ENCODE measurements at places on chromosomes 12 and 14.

- DNase-seq: no peak
These were observed 6.4 kb downstream of the SLC15A4 start for GRCh38 chr12:128817111-128818015.

DNA sequence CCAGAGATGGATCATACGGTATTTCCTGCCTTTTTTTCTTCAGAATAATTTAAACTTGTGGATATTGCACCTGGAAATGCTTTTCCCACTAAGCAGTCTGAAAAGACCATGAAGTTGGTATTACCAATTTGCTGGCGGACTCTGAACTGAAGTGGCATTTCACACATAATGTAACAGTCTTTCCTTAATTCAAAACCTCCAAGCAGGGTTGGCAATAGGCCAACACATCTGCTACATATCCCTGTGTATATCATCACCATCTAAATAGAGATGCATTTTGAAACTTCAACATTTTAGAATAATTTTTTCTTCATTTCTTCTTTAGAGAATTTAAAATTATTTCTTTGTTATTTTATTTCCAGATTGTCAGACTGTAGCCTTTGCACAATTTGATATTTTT is 100.5 kb downstream of the TSPAN8 start:
- DNase-seq: no peak

DNA sequence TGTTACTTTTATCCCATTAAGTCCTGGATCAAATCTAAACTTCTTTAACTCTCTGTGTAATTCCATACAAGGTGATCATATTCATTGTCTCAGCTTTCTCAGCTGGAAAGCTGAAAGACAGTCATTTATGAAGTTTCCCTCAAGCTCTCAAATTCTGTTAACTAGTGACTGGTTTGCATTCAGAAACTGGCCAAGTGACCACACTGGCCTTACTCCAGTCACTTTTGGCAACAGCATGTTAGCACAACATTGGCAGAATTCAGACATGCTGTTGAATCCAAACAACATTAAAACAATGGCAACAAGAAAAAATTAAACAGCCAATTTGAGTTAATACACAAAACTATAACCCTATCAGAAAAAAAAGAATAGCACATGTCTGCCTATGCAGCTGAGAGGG is 343.3 kb downstream of the MDGA2 start:
- DNase-seq: no peak

GRCh38 chr12:12837025-12837812 is 24.1 kb downstream of the DDX47 start:
- no peak for DNase-seq

DNA sequence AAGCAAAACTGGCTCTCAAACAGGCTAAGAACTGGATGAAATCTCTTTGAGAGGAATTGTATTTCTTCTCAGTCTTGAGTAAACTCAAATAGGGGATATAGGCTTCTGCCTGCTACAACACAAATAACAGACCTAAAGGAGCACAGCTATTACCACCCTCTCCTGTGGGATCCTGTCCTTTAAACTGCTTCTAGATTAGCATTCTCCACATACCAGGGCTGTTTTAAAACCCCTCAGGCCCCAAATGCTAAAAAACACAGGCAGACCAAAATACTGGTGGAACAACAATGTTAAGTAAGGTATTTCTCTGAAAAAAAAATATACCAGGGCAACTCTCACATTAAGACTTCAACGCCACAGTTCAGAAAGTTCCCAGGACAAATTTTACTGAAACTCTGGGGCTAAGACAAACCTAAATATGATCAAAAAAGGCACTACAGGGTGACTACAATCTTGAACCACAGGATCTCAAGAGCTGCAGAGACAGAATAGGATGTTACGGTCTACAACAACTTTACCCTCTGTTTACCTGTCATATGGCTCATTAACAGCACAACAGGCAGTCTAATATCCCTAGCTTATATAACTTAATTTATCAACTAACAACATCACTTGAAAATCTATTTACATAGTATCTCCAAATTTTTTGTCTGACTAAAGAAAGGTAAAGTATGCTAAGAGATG is 7.2 kb downstream of the CPNE8 start:
- no peak for DNase-seq

DNA sequence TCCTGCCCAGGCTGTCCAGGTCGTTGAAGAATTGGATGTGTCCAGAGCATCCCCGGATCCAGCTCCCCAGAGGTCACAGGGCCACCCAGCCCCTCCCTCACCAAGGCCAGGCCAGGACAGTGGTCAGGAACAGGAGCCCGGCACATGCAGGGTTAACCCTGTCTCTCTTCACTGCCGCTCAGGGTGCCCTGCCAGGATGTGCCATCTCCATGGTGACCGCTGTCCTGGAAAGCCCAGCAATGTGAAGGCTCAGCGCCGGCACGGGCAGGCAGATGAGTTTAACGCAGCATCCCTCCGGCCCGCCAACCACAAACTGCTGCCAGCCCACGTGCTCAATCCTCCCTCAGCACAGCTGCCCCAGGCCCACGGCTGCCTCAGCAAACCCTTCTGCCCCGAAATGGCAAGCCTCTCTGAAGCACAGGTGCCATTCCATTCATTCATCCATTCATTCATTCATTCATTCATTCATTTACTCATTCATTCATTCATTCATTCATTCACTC is 4.4 kb downstream of the TMEM179 start:
- no peak for DNase-seq

- DNase-seq: no peak
These were observed 40.6 kb upstream of the FKBP4 start for GRCh38 chr12:2754208-2754607.

DNA sequence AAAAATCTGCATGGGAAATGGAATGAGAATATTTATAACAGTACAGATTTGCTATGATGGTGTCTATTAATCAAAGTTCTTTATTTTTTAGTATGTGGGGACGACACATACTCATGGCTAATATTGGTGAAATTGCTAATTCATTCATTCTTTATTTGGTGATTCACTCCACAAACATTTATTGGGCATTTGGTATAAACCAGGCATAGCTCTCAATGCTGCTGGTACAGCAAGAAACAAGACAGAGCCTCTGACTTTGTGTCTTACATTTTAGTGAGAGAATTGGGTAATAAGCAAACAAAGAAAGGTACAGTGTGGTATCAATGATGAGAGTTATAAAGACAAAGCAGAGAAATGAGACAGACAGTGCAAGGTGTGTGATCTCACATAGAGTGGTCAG is 129.5 kb downstream of the RGS6 start:
- no peak for DNase-seq

GRCh38 chr12:133023566-133023965 is 13.7 kb upstream of the ZNF84 start:
- no peak for DNase-seq

GRCh38 chr14:100741966-100742365 is 15.3 kb downstream of the DLK1 start:
- DNase-seq: no peak

- no peak for DNase-seq
These were observed 218.9 kb upstream of the CDKN3 start for GRCh38 chr14:54177641-54178621.

DNA sequence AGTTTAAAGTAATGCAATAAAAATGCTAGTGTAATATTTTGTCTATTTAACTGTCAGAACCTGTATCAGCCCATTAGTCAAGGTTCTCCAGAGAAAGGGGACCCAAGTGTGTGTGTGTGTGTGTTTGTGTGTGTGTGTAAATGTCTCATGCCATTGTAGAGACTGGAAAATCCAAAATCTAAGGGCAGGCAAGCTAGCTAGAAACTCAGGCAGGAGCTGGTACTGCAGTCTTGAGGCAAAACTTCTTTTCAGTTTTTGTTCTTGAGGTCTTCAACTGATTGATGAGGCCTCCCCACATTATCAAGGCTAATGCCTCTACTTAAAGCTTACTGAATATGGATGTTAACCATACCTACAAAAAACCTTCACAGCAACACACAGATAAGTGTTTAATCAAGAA is 126.7 kb downstream of the PRKD1 start:
- DNase-seq: no peak

DNA sequence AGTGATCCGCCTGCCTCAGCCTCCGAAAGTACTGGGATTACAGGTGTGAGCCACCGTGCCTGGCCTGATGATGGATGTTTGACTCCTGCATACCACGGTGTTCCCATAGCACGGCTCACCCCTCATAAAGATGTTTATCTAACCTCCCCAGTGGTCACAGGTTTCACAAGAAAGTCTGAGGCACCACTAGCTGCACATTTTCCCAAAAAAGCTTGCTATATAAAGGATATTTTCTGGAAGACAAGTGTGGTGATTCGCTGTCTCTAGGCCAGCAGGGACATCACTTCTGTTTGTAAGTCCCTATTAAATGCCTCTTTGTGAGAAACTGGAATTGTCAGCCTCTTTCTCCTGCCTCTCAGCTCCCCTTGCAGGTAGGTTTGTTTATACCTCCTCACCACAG is 18.3 kb downstream of the PLEK2 start:
- DNase-seq: no peak

- DNase-seq: no peak
These were observed 124.7 kb downstream of the DAAM1 start for GRCh38 chr14:59313144-59313651.

GRCh38 chr14:73503648-73504047 is 12.9 kb downstream of the RIOX1 start:
- DNase-seq: no peak

DNA sequence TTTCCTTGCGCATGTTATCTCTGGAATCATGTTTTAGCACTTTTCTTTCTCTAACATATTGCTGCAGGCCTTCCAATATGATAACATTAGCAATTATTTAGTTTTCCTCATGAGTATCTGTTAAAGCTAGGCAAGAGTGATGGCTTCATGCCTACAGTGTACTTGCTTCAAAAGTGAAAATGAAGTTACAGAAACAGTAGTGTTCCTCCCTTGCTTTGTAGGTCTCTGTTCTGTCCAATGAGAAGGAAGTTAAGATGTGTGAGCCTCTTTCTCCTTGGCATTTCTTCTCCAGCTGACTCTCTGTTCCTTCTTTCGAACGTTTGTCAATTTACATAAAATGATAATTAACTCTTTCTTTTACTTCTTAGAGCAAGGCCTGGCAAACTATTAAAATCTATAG is 22.2 kb downstream of the LRRIQ1 start:
- DNase-seq: no peak

- no peak for DNase-seq
These were observed 71.4 kb upstream of the POC1B start for GRCh38 chr12:89597210-89597609.

- no peak for DNase-seq
These were observed 101.2 kb downstream of the NELL2 start for GRCh38 chr12:44774815-44775411.

DNA sequence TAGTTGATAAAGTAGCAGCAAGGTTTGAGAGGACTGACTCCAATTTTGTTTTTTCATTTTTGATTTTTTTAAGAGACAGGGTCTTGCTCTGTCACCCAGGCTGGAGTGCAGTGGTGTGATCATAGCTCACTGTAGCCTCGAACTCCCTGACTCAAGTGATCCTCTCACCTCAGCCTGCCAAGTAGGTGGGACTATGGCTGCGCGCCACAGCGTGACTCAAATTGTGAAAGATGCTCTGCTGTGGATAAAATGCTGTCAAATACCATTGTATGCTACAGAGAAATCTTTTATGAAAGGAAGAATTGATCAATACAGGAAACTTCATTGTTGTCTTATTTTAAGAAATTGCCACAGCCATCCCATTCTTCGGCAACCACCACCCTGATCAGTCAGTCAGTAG is 48.3 kb downstream of the SCN8A start:
- DNase-seq: no peak

- no peak for DNase-seq
These were observed 536 bp upstream of the DAAM1 start for GRCh38 chr14:59187802-59188460.

DNA sequence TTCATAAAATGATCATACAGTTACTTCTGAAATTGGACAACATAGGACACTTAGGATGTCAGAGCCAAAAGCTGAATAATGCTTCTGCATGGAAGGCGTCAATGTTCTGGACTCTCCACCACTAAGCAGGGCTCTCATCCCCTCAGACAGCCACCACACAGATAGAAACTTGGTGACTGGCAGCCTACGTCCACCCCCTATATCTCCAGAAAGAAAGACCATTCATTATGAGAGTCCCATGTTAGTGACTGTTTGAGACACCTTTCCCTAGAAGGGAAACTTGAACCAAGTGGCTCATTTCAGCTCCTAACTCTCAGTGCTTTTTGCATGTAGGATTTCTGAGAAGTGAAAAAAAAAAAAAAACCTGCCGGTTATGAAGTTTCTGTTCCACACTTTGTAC is 251.0 kb upstream of the FKBP4 start:
- no peak for DNase-seq

DNA sequence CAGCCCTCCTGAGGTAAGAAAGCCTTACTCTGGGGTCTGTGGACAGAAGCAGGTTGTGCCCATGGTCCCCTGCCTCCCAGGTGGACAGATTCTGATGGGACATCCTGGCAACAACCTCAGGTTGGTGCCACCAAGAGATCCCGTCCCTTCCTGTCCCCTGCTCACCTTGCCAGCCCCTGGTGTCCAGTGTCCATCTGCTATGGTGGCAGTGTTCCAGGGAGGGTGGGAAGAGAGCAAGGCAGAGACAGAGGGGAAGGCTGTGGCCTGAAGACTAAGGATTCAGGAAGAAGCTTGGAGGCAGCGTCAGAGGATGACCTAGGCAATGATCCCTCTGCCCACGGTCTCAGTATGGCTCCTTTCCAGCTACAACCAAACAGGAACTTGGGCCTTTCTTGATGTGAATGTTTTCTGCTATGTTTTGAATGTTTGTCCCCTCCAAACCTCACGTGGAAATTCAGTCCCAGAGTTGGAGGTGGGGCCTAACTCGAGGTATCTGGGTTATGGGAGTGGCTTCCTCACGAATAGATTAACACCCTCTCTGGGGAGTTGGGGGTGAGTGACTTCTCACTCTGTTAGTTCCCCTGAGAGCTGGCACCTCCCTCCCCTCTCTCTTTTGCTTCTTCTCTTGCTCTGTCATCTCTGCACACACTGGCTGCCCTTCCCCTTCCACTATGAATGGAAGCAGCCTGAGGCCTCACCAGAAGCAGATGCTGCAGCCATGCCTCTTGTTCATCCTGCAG is 26.9 kb downstream of the IQSEC3 start:
- DNase-seq: no peak

Data from left renal pelvis (tissue), 4 donors.